Activated CD4-positive, alpha-beta memory T cell treated with anti-CD3 and anti-CD28 coated beads, Interleukin-2, amount 10 ng/mL, durations not matched to agents 7 days and 5 days (primary cell): ENCODE measurements at places on chromosomes 7 and 10. TPM values are rescaled to one million over a fixed set of nuclear protein-coding genes. Genes with fewer than 3 reads are reported as not detected.

DENND2A gene
- total RNA-seq, result not detected

CDK1 gene
- total RNA-seq, result 125 TPM

HOXA7 gene
- total RNA-seq, result not detected

NPC1L1 gene
- not detected for total RNA-seq

FBXO24 gene
- total RNA-seq, result 2.7 TPM

PPP1R3C gene
- total RNA-seq, result 0.23 TPM

GIMAP7 gene
- total RNA-seq, result 171 TPM

SPDYE9 gene
- total RNA-seq, result not detected

GRM3 gene
- not detected for total RNA-seq

ADCYAP1R1 gene
- total RNA-seq, result not detected

TFR2 gene
- total RNA-seq, result 9.2 TPM

VAX1 gene
- not detected for total RNA-seq

FAM24B gene
- total RNA-seq, result 12.5 TPM

ATG9B gene
- total RNA-seq, result 7.9 TPM

TMEM229A gene
- not detected for total RNA-seq

GPR146 gene
- 10.1 TPM for total RNA-seq

HOXA13 gene
- not detected for total RNA-seq

DNA sequence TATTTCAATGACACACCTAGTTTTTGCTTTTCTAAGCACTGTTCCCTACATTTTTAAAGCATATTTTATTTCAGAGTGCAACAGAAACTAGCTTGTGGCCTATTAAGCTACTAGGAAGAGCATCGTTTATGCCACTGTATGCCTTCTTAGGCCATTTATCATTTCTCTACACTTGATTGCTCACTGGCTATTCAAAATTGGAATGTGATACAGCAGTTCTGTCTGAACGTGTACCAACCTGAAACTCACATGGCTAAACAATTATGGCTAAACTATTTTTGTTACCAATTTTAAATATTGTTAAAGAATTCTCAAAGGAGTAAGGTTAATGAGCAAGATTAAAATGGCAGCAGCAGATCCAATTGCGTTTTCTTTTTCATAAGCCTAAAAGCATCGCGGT is 105.2 kb downstream of the GSAP start:
- DNase-seq, result no peak

DNA sequence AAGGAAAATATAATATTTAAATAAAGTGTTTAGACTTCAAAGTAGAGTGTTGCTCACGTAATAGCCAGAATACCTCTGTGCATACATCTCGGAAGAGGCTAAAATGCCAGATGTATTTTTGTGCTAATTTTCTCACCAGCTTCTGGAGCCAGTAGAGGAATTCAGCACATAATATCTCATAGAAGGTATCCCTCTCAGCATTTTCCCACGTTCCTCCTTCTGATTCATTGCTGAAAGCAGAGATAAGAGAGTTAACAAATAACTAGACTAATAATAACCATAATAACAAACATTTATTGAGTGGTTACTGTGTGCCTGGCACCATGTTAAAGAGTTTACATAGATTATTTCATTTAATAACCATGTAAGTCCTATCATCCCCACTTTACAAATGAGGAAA is 123.6 kb downstream of the VTI1A start:
- no peak for DNase-seq

GRCh38 chr7:98249106-98249505 is 2.9 kb downstream of the TECPR1 start:
- no peak for DNase-seq

GRCh38 chr10:18533896-18534295 is 117.5 kb downstream of the NSUN6 start:
- DNase-seq, result no peak

DNA sequence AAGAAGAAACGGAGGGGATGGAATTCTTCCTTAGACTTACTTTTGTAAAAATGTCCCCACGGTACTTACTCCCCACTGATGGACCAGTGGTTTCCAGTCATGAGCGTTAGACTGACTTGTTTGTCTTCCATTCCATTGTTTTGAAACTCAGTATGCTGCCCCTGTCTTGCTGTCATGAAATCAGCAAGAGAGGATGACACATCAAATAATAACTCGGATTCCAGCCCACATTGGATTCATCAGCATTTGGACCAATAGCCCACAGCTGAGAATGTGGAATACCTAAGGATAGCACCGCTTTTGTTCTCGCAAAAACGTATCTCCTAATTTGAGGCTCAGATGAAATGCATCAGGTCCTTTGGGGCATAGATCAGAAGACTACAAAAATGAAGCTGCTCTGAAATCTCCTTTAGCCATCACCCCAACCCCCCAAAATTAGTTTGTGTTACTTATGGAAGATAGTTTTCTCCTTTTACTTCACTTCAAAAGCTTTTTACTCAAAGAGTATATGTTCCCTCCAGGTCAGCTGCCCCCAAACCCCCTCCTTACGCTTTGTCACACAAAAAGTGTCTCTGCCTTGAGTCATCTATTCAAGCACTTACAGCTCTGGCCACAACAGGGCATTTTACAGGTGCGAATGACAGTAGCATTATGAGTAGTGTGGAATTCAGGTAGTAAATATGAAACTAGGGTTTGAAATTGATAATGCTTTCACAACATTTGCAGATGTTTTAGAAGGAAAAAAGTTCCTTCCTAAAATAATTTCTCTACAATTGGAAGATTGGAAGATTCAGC is 158.7 kb upstream of the LANCL2 start:
- DNase-seq, result no peak

GRCh38 chr7:131961054-131961680 is 404.7 kb upstream of the PODXL start:
- DNase-seq, result no peak

GRCh38 chr7:18740579-18740988 is 245.0 kb downstream of the HDAC9 start:
- DNase-seq, result no peak

GRCh38 chr7:54189330-54189729 is 352.8 kb upstream of the VSTM2A start:
- DNase-seq, result no peak

DNA sequence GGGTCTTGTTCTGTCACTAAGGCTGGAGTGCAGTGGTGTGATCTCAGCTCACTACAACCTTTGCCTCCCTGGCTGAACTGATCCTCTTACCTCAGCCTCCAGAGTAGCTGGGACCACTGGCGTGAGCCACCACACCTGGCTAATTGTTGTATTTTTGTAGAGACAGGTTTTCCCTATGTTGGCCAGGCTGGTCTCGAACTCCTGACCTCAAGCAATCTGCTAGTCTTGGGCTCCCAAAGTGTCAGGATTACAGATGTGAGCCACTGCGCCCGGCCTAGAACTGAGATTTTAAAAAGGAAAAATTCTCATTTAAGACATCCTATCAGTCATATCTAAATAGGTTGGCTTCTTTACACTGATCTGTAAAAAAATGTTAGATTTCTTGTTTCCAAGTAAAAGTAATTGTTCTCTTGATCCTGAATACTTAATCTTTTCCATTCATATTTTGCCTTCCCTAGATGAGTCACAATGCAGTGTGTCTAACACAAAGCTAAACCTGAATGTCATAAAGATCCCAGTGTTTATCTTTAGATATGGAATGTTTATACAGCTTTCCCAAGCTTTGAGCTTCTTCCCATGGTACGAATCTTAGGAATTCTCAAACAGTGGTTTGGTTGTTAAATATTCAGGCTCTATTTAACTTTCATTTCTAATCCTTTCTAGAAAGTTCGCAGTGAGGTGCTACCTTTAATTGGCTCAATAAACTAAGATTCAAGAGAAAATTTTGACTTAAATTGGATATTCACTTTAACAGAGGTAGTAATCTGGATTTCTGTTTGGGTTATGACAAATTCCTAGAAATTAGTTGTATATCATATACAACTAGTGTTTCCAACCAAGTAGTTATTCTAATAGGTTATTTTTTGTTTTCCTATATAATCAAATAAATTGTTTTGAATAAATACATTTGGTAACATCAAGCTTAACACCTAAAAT is 12.1 kb upstream of the LAMB1 start:
- DNase-seq, result no peak

DNA sequence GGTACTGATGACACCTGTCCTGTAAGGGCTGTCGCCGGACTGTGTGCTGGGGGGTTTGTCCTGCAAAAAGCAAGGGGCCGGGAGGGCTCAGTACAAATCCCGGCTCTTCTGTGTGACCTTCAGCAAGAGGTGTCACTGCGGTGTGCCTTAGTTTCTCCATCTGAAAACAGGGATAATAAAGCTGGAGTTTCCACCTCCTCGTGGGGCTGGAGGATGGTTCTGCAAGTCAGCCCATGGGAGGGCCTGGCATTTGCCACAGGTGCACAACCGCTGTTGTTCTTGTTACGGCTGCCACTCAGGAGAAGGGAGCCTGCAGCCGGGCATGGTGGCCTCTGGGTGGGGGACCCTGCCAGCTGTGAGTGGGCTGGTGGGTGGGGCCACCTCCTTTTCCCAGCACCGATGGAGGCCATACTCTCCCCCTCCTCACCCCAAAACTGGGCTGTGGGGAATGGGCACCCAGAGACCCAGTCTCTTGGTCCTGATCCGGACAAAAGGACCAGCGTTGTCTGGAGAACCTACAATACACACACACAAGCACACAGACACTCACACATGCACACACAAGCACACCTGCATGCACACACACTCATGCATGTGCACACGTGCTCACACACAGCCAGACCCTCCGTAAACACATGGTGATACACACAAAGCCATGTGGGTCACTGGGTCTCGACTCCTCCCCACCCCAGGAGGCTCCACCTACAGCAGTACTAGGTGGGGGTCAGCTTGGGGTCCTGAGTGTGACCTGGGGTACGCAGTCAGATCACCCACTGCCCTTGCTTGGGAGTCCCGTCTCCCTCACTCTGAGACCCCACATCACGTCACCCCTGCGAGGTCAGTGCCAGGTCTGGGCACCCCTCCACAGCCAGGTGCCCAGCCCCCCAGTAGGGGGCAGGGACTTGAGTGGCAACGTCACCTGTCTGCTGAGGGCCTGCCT is 34.1 kb downstream of the ELFN1 start:
- no peak for DNase-seq

GRCh38 chr10:108454793-108455192 is 1290.3 kb upstream of the SORCS1 start:
- no peak for DNase-seq

GRCh38 chr7:64035388-64035787 is 9.8 kb upstream of the ZNF727 start:
- DNase-seq, result no peak

DNA sequence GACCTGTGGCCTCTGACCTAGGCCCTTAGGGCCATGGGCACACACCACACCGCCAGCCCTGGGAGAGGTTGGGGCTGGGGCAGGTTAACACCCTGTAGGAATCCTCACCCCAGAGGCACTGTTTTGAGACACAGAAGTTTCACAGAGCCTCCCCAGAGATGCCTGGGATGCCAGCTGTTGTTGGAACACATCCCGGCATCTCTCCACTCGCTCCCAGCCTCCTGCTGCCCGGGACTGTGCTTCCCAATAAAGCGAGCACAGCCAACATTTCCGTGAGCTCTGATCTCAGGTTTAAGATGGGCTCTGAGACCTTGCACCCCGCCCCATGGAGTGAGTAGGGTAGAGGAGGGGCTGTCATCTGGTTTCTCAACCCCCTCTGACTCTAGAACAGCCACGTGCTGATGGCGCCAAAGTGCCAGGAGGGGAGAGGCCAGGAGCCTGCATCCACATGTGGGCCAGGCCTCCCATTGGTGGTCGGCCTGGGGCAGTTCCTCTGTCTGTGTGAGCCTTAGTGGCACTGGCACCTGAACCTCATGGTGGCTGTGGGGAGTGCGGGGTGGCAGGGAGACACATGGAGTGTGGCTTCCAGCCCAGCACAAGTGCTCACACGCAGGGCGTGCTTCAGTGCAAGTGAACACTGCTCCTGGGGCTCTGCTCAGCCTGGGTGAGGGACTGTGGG is 54.7 kb downstream of the RASGEF1A start:
- DNase-seq, result no peak

DNA sequence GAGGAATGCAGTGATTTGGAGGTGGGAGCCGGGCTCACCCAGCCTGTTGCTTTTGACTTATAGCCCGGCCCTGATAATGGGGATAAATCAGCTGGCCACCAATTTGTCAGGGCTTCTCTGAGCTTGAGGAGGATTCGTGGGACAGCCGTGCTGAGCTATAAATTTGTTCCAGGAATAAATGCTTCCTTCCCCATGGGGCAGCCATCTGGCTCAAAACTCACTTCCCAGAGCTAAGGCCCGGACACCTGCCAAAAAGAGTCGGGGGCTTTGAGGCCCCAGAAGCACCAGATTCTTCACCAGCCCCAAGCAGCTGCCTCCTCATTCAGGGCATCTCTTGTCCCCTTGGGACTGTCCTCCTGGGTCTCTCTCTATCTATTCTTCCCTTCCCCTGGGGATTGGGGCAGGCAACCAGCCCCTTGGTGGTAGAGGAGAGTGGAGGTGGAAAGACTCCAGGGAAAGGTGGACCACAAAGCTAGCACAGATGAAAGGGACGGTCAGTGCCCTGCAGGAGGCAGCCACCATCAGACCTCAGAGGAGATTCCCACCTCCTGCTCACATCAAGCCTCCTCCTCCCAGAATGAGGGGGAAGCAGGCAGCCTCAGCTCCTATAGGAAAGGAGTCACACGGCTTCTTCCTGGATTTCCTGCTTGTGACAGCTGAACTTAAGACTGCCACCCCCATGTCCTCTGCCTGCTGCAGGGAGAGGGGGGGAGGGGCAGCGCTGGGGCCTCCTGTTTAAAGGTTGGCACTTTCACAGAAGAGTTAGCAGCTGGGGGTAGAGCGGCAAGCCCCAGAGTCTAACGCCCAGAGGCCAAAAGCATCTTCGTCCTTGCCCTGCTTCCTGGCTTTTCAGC is 44.2 kb upstream of the LRRC4 start:
- no peak for DNase-seq

- DNase-seq, result no peak
Measured at GRCh38 chr7:69763513-69763912, 165.2 kb downstream of the AUTS2 start.
